ENCODE measurements at places on chromosomes 3 and 15.

DNA sequence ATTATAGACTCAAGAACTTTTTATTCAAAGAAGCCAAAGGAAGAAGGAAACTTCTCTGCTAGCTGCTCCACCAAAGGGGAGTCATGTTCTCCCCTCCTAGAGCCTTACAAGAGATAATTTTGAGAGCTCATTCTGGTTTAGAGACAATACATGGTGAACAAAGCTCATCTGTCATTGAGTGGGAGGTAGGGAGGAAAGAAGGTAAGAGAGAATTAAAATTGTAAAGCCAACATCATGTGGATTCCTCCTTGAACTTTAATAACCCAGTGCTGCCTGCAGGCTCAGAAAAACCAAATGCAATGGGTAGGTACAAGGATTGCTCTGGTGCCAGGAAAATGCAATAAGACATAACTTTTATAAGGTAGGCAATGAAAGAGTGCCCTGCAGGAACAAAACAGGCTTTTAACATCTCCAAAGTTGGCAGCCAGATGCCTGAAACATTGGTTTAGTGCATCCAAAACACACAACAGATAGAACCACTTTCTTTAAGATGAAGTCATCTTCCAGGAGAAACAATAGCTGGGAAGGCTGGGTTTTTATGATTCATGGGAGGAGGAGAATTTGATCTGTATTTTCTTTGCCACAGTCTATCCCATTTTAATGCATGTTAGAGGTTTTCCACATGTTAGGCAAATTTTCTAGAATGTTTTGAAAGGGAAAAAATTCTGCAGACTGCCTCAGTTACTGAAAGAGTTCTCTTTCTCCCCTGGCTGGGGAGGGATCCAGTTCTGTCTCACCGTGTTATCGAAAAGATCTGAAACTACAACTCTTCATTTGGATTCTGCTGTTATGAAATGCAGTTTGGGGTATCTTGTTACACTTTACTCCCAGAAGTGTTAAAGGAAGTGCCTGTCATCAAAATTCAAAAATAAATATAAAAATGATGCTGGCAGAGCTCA lies 11.3 kb upstream of the ARHGEF3 start:
- no peak for DNase-seq

DNA sequence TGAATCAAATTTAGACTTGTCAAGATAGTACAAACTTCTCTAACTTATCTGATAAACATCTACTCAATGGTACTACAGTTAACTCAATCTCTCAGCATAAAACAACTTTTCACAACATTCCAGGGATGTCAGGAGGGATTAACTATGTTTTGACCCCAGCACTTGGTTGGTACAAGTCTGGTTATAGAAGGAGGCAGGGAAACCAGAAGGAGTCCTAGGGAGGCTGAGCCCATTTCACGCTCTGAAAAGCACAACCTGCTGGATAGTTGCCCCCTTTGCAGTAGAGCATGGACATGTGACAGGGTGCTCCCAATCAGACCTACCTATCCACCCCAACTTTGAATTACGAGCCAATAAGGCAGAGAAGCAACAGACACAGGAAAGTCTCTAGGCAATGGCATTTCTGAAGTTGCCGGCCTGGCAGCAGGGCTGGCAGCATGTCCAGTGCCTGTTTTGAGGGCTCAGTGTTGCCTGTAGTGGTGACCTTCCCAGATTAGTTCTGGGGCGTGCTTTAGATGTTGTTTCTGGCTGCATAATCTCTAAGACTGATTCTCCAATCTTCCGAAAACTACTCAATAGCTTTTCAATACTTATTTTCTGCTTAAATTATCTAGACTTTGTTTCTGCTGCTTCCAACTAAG lies 8.2 kb downstream of the ANKUB1 start:
- no peak for DNase-seq

DNA sequence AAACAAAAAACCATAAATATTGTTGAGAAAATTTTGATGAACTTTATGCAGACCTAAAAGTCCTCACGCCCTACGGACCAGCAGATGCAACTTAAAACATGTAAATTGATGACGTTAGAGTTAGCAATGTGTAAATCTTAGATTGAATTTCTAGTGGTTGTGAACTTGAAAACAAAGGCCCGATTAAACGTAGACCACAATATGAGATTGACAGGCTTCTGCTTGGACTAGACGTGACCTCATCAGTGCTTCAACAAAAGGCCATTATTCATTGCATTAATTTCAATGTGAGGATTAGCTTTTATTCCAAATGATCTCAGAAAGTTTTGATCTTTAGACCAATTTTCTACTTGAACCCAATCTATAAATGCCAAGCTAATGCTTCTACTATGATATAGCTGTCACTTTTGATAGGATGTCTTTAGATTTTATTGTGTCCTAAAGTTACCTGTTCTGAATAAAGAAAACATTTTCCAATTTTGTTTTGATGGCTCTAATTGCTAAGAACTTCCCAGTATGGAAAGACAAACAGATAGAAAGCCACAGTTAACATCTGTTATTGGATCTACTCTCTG lies 55.4 kb upstream of the SPPL2A start:
- DNase-seq: no peak

DNA sequence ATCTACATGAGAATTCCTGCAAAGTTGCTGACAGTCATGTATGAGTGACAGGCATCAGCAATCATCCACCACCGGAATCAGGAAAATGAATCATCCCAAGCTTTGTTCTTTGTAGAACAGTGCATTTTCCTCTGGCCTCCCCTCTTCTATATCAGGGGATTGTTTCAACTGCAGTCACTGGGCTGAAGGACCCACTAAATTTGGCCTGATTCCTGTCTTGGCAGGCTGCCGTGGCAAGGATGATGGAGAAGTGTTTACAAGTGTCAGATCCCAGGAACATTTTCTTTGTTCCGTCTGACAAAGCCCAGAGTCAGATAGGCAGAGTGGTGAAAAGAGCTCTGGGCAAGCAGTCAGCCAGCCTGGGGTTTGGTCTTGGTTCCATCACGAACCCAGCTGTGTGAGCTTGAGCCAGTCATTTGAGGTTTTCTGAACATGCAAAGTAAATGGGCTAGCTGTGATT lies 175.1 kb upstream of the TSC22D2 start:
- no peak for DNase-seq

- no peak for DNase-seq
Observed at GRCh38 chr3:129428007-129428375, 445 bp downstream of the EFCAB12 start.

DNA sequence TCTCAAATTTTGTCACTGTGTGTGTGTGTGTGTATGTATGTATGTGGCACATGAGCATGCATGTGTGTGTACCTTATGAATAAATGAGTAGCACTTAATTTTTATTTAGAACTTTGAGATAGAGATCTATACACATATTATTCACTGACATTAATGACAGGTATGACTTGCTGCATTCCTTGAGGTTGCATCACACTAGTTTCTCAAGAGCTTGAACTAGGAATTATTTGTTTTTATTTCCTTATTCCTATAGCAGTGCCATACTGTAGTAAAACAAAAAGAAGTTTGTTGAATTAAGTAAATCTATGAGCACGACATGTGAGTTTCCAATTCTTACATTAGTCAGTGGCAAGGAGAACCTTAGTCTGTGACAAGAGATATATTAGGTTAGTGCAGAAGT lies 943.9 kb downstream of the ROBO1 start:
- no peak for DNase-seq

DNA sequence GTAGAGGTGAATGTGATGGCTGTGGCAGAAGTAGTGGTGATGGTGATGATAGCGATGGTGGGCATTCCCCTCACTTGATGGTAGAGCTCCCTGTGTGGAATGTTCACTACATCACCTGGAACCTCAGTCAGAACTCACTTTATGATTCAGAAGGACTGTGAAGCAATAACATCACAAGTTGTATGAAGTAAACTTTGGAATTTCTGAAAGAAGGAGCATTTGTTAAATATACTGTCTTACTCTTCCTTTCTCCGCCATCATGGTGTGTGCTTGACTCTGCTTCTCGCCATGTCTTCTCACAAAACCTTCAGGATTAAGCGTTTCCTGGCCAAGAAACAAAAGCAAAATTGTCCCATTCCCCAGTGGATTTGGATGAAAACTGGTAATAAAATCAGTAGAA lies at the start of gene PP2D1:
PP2D1 (minus strand) TSS at position 101 of the 400 bp plus-strand sequence. CDS start 192 bp downstream, outside the sequence.
- DNase-seq: no peak

Data from hypothalamus (tissue), 51 donors.